ENCODE measurements at places on chromosomes 11 and 22.

GRCh38 chr22:43774318-43774915 lies 37.7 kb downstream of the EFCAB6 start:
- no peak for DNase-seq
- H3K4me1 ChIP-seq, result no peaks in the 10 kb centered on the region
- peaks cover 3% of the 10 kb centered on the region for H3K36me3 ChIP-seq
- H3K27me3 ChIP-seq, result peaks cover 37% of the 10 kb centered on the region
- H3K4me3 ChIP-seq, result no peak overlapping the region
- H3K27ac ChIP-seq, result no peak overlapping the region

GRCh38 chr22:50302564-50302963 lies 4.9 kb downstream of the PLXNB2 start:
- peak overlapping the region; percentile 31 for H3K4me3 ChIP-seq
- no peak for DNase-seq
- no peaks in the 10 kb centered on the region for H3K36me3 ChIP-seq

DNA sequence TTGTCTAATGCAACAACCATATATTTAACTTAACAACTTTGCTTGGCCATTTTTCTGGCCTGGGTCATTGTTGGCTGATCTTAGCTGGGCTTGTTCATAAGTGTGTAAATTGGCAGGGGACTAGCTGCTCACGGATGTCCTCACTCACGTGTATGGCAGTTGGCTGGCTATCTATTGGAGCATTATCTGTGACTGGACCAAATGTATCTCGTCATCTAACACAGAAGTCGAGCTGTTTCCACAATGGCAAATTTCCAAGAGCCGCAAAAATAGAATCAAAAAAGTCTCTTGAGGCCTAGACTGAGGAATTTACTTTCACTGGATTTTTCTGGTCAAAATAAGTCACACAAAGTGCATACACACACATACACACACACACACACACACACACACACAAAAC lies 893.3 kb downstream of the FAM181B start:
- no peaks in the 10 kb centered on the region for H3K4me1 ChIP-seq
- no peak for DNase-seq
- H3K27ac ChIP-seq, result no peak overlapping the region
- H3K27me3 ChIP-seq, result no peaks in the 10 kb centered on the region
- no peaks in the 10 kb centered on the region for H3K36me3 ChIP-seq

- H3K36me3 ChIP-seq, result peaks cover 4% of the 10 kb centered on the region
- no peak overlapping the region for H3K4me3 ChIP-seq
- peaks cover 27% of the 10 kb centered on the region for H3K27me3 ChIP-seq
- peaks cover 12% of the 10 kb centered on the region for H3K4me1 ChIP-seq
- no peak for DNase-seq
- H3K27ac ChIP-seq, result no peak overlapping the region
Measured at GRCh38 chr11:44628730-44629700, 63.6 kb downstream of the CD82 start.

DNA sequence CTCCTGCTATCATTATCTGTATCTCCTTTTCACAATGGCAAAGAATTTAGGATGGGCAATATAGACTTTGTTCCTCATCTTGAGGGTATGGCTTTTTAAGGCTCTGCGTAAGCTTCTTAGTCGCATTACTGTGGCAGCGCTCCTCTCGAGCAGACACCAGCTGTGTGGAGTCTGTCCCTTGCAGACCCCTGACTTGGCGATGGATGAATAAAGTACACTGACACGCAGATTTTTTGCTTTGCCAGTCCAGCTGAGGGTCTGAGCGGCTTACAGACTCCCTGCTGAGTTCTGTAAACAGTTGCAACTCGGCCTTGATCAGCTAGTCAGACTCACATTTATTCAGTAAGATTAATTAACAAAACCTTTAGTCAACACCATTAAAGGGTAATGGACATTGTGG lies 390.0 kb upstream of the CNTN5 start:
- H3K4me1 ChIP-seq, result no peaks in the 10 kb centered on the region
- H3K36me3 ChIP-seq, result no peaks in the 10 kb centered on the region
- H3K27ac ChIP-seq, result no peak overlapping the region
- no peaks in the 10 kb centered on the region for H3K27me3 ChIP-seq
- no peak for DNase-seq

DNA sequence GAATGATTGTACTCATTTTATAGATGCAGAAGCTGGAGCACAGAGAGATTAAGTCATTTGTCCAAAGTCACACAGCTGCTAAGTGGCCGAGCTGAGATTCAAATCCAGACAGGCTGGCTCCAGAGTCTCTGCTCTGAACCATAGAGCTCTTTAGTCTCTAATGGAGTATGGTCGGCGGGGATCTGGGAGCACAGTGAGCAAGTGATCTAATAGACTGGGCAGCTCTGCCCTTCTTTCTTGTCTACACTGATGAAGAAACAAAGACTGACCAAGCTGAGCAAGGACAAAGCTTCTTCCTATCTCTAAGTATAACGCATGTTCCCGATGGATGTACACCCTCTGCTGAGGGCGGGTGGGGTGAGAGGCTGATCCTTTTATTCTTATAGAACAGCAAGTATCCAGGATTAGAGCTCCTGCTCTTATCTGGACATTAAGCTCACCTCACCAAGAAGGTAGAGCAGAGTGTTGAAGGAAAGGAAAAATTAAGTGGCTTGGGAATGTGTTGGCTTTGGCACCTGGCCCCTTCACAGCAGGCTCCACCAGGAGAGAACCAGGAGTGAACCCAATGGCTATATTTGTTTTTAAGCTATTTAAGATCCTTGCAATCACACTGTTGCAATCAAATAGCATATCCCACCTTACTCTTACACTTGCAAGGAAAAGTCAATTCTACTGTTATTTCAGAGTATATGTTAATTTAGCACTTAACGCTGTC lies 68.7 kb downstream of the ETS1 start:
- H3K4me1 ChIP-seq, result peaks cover 60% of the 10 kb centered on the region
- H3K36me3 ChIP-seq, result peaks cover 37% of the 10 kb centered on the region
- DNase-seq, result no peak

DNA sequence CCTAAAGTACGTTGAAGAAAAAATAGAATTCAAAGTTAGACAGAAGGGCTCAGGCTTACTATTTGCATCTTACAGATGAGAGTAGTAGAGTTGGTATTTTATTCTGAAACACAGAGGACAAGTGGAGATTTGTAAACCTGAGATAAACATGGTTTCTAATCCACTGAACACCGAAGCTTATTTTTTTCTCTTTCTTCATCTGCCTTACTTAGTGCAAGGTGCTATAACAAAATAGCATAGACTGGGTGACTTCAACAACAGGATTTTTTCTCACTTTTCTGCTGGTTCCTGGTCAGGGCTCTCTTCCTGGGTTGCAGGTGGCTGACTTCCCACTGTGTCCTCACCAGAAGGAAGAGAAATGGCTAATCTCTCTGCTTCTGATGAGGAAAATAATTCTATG lies 2.1 kb upstream of the HBG1 start:
- no peak for DNase-seq
- H3K4me1 ChIP-seq, result no peaks in the 10 kb centered on the region
- H3K27ac ChIP-seq, result no peak overlapping the region
- no peak overlapping the region for H3K4me3 ChIP-seq
- peaks cover 32% of the 10 kb centered on the region for H3K27me3 ChIP-seq

- no peaks in the 10 kb centered on the region for H3K4me1 ChIP-seq
- peaks cover 58% of the 10 kb centered on the region for H3K27me3 ChIP-seq
- no peak for DNase-seq
- no peak overlapping the region for H3K4me3 ChIP-seq
- H3K27ac ChIP-seq, result no peak overlapping the region
Measured at GRCh38 chr11:119907122-119907851, 178.3 kb upstream of the NECTIN1 start.

- no peak overlapping the region for H3K4me3 ChIP-seq
- peaks cover 17% of the 10 kb centered on the region for H3K4me1 ChIP-seq
- H3K27ac ChIP-seq, result peak overlapping the region; percentile 92
- DNase-seq, result no peak
Measured at GRCh38 chr22:17307566-17307965, 61.7 kb upstream of the CECR2 start.

DNA sequence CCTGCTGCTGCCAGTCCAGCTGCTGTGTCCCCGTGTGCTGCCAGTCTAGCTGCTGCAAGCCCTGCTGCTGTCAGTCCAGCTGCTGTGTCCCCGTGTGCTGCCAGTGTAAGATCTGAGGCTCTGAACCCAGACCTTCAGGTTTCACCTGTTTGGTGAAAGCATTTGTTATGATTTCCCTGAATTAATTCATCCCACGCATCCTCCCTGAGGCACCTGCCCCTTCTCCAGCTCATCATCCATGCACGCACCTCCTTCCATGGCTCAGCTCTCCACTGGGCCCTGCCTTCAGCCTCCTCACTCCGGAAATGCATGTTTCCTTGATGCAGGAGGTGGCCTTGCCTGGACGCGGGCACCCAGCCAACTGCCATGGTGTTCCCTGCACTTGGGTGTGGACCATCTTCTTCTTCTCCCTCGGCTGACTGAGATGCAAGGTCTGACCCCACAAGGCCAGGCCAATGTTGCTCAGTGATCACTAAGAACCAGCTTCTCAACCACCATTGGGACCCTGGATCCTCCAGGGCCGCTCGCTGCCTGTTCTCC lies 788 bp downstream of the KRTAP5-10 start:
- DNase-seq, result no peak
- H3K36me3 ChIP-seq, result peaks cover 17% of the 10 kb centered on the region
- H3K4me3 ChIP-seq, result no peak overlapping the region
- H3K27ac ChIP-seq, result no peak overlapping the region
- peaks cover 10% of the 10 kb centered on the region for H3K4me1 ChIP-seq
- H3K27me3 ChIP-seq, result peaks cover 64% of the 10 kb centered on the region

- no peaks in the 10 kb centered on the region for H3K27me3 ChIP-seq
- H3K4me3 ChIP-seq, result no peak overlapping the region
- peaks cover 31% of the 10 kb centered on the region for H3K4me1 ChIP-seq
- no peak overlapping the region for H3K27ac ChIP-seq
- no peaks in the 10 kb centered on the region for H3K36me3 ChIP-seq
Measured at GRCh38 chr11:64181506-64182411, 4.2 kb upstream of the STIP1 start.

GRCh38 chr11:114110952-114111947 lies 51.7 kb downstream of the ZBTB16 start:
- H3K36me3 ChIP-seq, result peaks cover 6% of the 10 kb centered on the region
- DNase-seq, result no peak
- H3K4me3 ChIP-seq, result no peak overlapping the region

- no peak overlapping the region for H3K4me3 ChIP-seq
- no peaks in the 10 kb centered on the region for H3K36me3 ChIP-seq
- DNase-seq, result no peak
Measured at GRCh38 chr11:115067900-115068530, 389.7 kb downstream of the NXPE2 start.

GRCh38 chr11:47152953-47153950 lies 23.4 kb downstream of the ARFGAP2 start:
- DNase-seq, result no peak
- H3K4me3 ChIP-seq, result peak overlapping the region; percentile 72
- peaks cover 19% of the 10 kb centered on the region for H3K4me1 ChIP-seq
- H3K27ac ChIP-seq, result peak overlapping the region; percentile 39

- no peak overlapping the region for H3K4me3 ChIP-seq
- no peak for DNase-seq
- no peaks in the 10 kb centered on the region for H3K27me3 ChIP-seq
- H3K36me3 ChIP-seq, result peaks cover 4% of the 10 kb centered on the region
- no peak overlapping the region for H3K27ac ChIP-seq
Measured at GRCh38 chr11:87232320-87232719, 194.6 kb downstream of the TMEM135 start.

DNA sequence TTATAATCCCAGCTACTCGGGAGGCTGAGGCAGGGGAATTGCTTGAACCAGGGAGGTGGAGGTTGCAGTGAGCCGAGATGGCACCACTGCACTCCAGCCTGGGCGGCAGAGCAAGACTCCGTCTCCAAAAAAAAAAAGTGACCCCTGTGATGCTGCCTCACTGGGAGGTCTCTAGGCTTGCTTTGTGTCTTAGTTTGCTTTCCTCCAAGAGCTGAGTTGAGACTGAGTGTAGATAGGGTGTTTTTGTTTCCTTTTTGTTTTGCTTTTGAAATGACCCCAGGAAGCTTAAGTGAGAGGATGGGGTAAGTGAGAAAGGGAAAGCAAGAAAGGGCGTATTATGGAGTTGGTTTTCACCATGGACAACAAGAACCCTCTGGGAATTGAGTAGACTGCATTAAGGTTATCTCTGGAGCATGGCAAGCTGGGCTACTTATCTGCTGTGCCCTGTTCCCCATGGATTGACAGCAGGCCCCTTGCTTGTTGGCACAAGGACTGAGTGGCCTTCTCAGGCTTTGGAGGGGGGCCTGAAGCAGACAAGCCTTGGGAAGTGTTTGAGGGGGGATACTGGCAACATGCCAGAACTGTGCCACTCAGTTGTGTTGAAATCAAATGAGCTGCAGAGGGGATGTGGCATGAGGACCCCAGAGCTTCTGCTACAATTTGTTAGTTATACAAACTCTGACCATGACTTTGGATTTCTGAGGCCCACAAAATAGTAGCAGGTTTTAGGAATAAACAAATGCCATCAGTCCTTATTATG lies 300.6 kb upstream of the C11orf87 start:
- no peaks in the 10 kb centered on the region for H3K36me3 ChIP-seq
- DNase-seq, result no peak
- H3K4me1 ChIP-seq, result no peaks in the 10 kb centered on the region
- H3K27me3 ChIP-seq, result no peaks in the 10 kb centered on the region
- no peak overlapping the region for H3K4me3 ChIP-seq

- peaks cover 4% of the 10 kb centered on the region for H3K27me3 ChIP-seq
- DNase-seq, result no peak
- H3K4me1 ChIP-seq, result peaks cover 32% of the 10 kb centered on the region
Measured at GRCh38 chr11:60914633-60915247, 782 bp downstream of the TMEM109 start.

- no peaks in the 10 kb centered on the region for H3K27me3 ChIP-seq
- no peak for DNase-seq
- H3K4me1 ChIP-seq, result peaks cover 40% of the 10 kb centered on the region
- peak overlapping the region; percentile 71 for H3K4me3 ChIP-seq
Measured at GRCh38 chr11:122746050-122746478, 90.5 kb downstream of the UBASH3B start.

DNA sequence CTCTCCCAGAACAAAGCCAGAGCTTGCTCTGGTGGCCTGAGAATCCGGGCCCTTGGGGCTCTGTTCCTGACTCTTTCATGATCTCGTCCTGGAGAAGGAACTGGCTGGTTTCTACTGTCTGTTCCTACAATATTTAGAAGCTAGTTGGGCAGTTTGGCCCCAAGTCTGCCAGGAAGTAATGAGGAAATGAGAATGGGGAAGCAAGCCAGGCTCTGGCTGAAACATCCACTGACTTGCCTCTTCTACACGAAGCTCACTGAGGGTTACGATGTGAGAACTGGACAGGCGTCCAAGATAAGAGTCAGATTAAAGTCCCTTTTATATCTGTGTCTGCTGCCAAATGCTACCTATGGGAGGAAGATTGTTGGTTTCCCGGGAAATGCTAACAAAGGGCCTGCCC lies 110.0 kb upstream of the KIRREL3 start:
- no peaks in the 10 kb centered on the region for H3K36me3 ChIP-seq
- no peaks in the 10 kb centered on the region for H3K4me1 ChIP-seq
- peaks cover 16% of the 10 kb centered on the region for H3K27me3 ChIP-seq
- no peak for DNase-seq

GRCh38 chr11:121930004-121930965 lies 185.7 kb downstream of the BLID start:
- H3K27me3 ChIP-seq, result peaks cover 25% of the 10 kb centered on the region
- no peaks in the 10 kb centered on the region for H3K36me3 ChIP-seq
- no peak for DNase-seq

GRCh38 chr11:133515107-133515506 lies 17.2 kb downstream of the OPCML start:
- no peak overlapping the region for H3K27ac ChIP-seq
- no peak for DNase-seq
- no peaks in the 10 kb centered on the region for H3K4me1 ChIP-seq
- H3K36me3 ChIP-seq, result no peaks in the 10 kb centered on the region
- H3K4me3 ChIP-seq, result no peak overlapping the region
- no peaks in the 10 kb centered on the region for H3K27me3 ChIP-seq

GRCh38 chr11:66317322-66317722 lies 478 bp upstream of the CD248 start:
- peaks cover 17% of the 10 kb centered on the region for H3K4me1 ChIP-seq
- DNase-seq, result no peak

Data from T-helper 17 cell (primary cell).